Substantia nigra (tissue), 51 donors: ENCODE measurements at places on chromosomes 6 and 20.

GRCh38 chr20:50373674-50374286 lies 136.4 kb upstream of the PTPN1 start:
- no peak for DNase-seq

DNA sequence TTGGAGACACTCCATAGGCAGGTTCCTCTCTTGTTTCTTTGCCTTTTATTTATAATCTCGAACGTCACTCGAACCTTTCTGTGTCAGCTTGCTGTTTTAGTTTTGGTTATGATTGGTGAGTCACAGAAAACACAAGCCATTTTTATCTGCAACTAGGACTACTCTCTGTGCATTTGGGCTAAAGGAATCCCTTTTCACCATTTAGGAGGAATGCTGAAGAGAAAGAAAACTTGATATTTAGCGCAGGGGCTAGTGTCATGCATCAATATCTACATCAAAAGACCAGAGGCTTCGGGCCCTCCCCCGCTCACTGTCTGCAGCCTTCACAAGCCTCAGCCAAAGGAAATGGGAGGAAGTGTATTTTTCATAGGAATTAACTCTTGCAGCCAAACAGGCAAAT lies 507.8 kb upstream of the CITED2 start:
- DNase-seq = no peak

- no peak for DNase-seq
Measured at GRCh38 chr6:2852921-2853322, 11.3 kb upstream of the SERPINB1 start.

- DNase-seq = no peak
Measured at GRCh38 chr20:796921-797320, 28.6 kb upstream of the SLC52A3 start.

DNA sequence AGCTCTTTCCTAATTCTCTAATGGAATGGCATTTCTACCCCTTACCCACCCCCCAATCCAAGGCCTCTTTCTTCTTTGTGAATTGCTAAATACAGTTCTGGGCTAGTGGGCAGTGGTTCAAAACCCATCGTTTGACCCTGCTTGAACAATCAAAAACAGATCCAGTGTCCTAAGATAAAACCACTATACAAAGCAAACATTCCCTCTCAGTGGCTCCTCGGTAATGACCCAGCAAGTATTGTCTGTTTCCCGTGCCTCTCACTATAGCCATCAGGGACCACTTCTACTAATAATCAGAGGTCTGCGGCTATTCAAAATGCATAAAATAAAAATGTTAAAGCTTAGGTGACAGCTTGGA lies 143.5 kb upstream of the AKAP12 start:
- DNase-seq = no peak

- no peak for DNase-seq
Measured at GRCh38 chr20:20227013-20227571, 140.8 kb upstream of the INSM1 start.
